ENCODE measurements at places on chromosomes 3 and 15.
A peak's percentile ranks its signal among the peaks of the same experiment; 100 is the strongest.

DNA sequence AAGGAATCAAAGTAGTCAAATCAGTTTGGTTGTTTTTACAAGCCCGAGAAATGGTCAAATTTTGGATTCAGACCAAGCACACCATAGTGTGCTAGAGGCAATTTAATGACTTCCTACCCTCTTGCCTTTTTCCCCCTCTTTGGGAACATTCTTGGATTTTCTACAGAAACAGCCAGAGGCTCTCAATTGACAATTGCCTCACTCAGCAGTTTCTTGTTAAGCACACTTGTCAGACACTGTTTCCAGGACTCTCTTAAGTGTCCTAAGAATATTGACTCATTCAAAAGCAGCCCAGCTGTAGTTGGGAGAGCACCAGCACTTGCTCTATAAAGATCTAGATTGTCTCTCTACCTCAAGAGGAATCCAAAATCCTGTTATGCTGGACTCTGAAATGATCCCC, 1.5 kb upstream of the SLC35G2 start:
- peak; percentile 31 for DNase-seq

GRCh38 chr15:89408372-89409183, 74.0 kb upstream of the POLG start:
- DNase-seq: peak; percentile 74

GRCh38 chr15:83449937-83450506, 2.9 kb downstream of the SH3GL3 start:
- DNase-seq: no peak

DNA sequence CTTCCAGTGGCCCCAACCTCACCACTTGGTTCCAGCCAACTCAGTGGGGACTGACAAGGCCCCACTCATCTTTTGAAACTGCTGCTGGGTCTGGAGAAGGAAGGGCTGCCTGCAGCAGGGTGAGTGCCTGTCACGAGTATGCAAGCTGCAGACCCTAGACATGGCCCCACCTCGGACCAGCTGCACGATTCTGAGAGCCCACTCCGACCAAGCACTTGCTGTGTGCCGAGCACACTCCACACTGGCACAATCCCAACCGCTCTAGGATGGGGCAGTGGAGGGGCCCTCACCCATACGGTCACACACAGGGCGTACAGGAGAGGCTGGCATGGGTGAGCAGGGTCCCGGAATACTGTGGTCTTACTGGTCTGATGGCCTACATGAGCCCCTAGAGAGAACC, 8.0 kb upstream of the PLXND1 start:
- DNase-seq: no peak

GRCh38 chr3:78668302-78668701, 1099.5 kb downstream of the ROBO1 start:
- DNase-seq: no peak

DNA sequence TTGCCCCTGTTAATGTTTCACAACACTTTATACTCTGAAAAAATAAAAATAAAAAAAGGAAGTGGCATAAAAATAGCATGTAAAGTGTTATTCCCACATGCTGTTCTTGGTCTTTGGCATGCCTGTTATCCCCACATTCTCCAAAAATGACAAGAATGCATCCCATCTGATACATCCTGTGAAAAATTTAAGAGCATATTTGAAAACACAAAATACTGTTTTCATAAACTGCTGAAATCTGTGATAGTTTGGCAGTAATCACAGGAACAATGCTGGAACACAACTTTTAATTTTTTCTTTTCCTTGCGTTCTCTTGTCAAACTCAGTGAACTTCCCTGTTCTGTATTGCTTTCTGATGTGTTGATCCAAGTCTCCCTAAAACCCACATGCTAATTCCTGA, 288.8 kb downstream of the ROBO2 start:
- DNase-seq: no peak

DNA sequence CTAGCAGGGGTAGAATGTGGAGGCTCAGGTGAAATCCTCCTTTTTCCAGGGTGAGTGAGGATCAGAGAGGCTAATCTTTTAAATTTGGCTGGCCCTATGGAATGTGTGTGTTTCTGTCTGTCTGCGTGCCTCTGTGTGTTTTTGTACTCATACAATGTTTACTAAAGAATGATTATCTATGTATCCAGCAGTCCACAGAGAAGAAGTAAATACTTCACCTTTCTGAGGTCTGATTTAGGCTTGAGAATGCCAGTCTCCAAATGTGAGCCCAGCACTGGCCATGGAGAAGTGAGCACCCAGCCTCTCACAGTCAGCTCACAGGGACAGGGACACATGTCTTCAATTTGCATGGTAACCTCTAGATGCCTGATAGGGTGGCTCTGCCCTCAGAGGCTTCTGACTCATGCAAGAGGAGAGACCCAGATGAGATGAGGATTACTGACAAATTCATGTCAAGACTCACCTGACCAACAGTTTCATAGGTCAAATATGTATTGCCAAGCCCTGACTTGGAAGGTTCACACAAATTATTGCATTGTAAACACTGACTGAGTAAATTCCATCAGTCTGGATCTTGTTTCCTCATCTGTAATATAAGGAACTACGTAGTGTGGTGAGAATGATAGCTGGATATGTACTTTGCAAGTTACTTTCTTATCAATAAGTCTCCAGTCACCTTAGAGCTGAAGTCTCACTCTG, 31.0 kb downstream of the ENTPD3 start:
- no peak for DNase-seq

DNA sequence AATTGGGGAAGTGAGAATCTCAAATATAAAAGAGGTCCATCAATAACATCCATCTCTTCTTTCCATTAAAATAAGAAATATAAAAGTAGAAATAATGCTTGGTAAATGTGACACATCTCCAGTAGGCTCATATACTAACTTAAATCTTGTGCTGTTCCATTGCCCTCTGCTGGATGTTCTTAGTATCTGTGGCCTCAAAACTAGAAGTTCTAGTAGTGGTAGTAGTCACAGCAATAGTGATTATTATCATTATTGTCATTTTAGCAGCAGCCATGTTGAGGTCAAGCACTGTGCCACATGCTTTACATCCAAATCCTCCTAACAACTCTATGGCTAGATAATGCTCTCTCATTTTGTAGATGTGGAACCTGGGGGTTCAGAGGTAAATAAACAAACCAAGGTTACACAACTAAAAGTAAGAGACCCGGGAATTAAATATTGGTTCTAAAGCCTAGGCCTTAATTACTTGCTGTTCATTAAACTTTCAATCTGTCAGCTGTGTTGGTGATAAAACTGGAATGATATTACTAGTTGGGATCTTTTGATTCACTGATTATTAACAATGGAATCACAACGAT, 20.2 kb upstream of the BTLA start:
- DNase-seq: peak; percentile 86

- DNase-seq: no peak
Measured at GRCh38 chr3:105676621-105677300, 192.1 kb downstream of the CBLB start.

GRCh38 chr15:34799149-34800101, 4.1 kb upstream of the ACTC1 start:
- peak; percentile 67 for DNase-seq

GRCh38 chr3:45967724-45968123, 24.5 kb downstream of the CXCR6 start:
- DNase-seq: no peak

DNA sequence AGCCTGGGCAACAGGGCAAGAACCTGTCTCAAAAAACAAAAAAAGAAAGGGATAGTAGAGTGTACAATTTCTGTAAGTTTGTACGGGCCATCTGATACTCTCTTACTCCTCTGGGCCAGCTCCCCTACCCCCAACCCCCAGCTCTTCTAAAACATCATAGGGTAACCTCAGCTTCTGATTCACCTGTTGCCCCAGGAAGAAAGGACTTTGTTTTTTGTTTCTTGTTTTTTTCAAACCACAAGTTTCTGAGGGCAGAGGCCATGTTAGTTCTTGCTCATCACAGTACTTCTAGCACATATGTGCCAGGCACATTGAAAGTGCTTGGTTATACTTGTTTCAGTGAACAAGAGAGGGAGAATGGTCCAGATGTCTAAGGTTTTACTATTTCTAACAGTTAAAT, 20.2 kb downstream of the ATOSA start:
- DNase-seq: no peak

DNA sequence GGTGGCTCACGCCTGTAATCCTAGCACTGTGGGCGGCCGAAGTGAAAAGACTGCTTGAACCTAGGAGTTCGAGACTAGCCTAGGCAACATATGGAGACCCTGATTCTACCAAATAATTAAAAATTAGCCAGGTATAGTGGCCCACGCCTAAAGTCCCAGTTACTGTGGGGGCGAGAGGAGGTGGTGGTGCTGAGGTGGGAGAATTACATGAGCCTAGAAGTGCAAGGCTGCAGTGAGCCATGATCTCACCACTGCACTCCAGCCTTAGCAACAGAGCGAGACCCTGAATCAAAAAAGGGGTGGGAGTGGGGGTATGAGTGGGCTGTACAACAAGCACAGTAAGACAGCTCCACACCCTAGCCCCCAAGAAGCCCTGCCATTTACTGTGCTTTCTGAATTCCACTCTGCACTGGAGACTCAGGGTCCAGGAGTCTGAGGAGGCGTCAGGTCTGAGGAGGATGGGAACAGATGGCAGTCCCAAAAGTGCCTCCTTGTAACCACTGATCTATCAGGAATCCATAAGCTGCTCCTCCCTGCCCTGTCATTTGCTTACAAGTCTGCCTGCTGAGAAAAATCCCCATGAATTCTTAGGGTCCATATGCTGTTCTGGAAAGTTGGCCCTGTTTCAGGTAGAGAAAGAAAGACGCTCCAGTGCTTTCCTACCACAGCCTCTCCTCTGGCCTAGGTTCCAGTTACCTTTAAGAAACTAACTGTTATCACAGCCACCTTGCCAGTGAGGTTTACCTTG, 171.1 kb downstream of the MAGI1 start:
- no peak for DNase-seq

DNA sequence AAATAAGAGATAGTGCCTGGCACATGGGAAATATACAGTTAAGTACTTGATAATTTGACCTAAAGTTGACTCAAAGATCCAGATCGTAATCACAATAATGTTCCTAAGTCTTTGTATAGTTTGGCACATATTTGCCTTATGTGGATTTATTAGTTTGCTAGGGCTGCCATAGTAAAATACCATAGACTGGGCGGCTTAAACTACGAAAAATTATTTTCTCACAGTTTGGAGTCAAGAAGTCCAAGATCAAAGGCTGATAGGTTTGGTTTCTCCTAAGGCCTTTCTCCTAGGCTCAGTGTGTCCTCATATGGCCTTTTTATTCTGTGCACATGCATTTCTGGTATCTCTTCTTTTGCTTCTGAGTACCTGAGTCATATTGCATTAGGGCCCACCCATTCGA, 453.7 kb downstream of the NAALADL2 start:
- DNase-seq: no peak

GRCh38 chr15:90570643-90571042, 40.9 kb downstream of the CRTC3 start:
- no peak for DNase-seq

DNA sequence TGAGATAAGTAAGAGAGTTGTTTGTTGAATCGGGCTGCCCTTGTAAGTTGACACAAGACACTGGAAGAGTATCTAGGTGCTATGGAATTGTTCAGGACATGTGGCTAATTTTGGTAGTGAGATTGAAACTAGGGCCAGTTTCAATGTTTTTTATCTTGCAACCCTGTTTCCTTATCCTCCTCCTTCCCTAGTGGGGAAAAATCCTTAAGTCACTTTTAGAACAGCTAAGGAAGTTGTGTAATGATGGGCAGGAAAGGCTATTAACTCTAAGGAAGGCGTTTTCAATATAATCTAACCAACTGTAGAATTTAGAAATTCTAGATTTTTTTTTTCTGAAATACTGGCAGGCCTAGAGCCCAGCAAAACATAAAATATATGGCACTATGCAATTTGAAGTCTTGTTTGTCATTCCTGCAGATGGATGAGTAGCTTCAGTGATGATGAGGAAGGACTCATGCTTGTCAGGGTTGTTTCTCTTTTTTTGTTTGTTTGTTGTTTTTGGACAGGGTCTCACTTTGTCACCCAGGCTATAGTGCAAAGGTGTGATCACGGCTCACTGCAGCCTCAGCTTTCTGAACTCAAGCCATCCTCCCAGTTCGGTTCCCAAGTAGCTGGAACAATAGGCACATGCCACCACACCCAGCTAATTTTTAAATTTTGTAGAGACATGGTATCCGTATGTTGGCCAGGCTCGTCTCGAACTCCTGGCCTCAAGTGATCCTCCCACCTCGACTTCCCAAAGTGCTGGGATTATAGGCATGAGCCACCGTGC, 27.6 kb upstream of the ADAMTS9 start:
- no peak for DNase-seq

DNA sequence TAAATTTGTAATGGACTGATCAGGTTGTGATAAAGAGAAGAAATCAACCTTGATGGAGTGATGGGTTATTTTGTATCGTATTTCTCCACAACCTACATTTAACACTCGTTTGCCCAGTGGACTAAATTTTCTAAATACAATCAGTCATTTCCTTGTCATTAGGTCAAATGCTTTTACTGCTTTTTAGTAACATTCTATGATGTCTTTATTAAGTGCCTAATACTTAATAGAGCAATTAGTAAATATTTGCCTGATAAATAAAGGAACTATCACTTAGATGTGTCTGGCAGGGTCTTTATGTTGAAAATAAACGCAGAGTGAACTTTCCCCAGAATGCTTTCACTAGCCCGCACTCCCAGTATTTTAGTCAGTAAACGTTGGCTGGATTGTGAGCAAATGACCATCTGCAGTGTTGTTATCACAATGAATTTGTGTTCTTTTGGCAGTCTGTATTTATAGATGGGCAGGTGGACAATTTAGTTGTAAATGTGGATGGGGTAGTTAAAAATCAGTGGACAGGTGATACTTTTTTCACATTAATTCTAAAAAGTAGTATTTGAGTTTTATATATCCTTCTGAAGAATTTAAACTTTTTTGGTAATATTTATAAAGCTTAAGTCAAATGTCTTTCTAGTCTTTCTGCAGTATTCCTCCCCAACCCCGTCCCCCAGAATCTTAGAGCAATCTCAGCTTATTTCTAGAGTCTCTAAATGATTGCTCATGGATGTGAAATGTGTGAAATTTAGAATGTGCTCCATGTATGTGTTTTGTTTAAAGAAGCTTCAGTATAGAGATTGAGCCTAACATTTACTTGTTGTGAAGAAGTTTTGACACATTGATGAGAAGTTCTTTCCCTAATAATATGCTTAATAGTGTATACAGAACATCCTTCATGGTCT, 4.9 kb downstream of the USP3 start:
- no peak for DNase-seq

- DNase-seq: no peak
Measured at GRCh38 chr3:134611516-134611915, 39.3 kb downstream of the KY start.

GRCh38 chr3:151008699-151009098, 36.2 kb upstream of the CLRN1 start:
- DNase-seq: no peak
